ENCODE measurements at places on chromosomes 16 and 17.

GRCh38 chr17:8015957-8016631, 13.7 kb downstream of the GUCY2D start:
- DNase-seq = no peak

GRCh38 chr16:70675851-70676513, 9.9 kb downstream of the MTSS2 start:
- no peak for DNase-seq

- no peak for DNase-seq
Observed at GRCh38 chr17:48153691-48154358, 46.3 kb downstream of the SNX11 start.

DNA sequence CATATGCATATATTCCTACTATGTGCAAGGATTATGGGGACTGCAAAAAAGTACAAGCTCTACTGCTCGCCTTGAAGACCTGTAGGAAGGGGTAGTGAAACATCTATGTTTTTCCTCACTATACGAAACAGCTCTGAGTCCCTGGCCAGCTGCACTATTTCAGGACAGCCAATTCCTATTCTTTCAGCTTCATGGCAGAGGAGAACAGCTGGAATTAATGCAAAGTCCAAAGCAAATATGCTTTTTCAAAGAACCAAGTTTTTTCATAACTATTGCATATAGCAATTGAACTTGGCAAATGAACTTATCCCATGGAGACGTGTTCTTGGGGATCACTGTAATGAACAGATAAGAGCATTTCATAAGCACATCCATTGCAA, 122.3 kb downstream of the SPACA3 start:
- no peak for DNase-seq

DNA sequence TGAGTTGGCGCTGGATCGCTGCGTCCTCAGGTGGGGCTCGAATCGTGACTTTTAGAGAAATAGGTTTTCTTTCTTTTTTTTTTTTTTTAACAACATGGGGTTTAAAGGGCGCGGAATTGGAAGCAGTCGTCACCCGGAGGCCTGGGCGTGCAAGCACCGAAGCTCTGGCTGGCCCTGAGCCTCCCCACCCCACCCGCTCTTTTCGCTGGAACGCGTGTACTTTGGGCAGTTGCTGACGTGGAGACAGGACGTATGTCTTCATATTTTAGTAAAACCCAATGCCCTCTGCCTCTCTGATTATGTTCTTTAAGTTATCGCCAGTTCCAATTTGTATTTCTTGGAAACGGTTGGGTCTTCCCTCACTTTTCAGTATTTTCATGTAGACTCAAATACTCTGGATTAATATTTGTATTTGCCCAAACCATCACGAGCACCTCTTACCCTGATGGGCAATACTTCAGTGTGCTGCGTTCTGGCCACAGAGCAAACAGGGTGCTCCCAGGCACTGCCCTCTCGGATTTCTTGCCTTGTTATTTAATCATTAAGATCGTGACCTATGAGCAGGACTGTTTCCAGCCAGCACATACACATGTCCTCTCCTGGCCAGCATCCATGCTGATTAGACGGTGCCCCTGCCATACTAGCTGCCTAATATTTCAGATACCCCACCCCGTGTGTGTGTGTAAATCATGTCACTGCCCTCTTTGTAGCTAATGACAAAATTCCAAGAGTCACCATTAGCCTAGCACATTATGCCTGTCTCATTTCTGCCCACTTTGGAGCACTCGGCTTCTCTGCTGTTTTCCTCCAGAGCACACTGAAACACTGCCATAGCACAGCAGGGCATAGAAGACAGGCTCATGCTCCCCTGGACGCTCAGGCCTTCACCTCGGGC, 805 bp upstream of the C16orf95 start:
- DNase-seq = peak; percentile 71

GRCh38 chr17:61203671-61204131, 195.9 kb upstream of the TBX2 start:
- DNase-seq = no peak

DNA sequence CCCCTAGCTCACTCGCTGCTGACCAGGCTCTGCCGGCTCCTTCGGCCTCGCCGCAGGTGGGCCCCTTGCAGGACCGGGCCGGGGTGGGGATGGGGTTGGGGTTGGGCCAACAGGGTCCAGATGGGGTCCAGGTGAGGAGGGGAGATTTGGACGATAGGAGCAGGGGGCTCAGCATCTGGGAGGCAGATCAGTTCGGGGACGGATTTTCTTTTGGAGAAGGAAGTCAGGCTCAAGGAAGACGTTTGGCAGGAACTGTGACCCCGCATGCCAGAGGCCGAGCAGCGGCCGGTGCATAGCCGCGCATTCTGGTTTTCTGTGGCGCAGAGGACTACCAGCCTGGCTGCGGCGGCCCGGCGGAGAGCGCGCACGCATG, 845 bp upstream of the ALDOA start:
- DNase-seq = no peak

DNA sequence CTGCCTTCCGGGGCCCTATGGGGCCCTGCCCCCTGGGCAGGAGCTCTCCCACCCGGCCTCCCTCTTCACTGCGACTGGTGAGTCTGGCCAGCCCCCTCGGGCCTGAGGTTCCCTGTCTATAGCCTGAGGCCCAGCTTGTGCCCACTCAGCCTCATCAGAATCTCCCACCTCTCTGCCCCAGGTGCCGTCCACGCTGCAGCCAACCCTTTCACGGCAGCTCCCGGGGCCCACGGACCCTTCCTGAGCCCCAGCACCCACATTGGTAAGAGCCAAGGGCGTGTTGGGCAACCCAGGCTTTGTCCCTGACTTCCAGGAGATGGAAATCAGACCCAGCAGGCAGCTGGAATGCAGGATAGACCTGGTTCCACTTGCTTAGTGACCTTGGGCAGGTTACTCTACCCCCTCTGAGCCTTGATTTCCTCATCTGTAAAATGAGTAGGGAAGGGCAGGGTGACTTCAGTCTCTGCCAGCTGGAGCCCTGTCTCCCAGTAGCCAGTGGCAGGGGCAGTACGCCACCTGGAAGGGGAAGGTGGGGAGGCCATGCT, 9.2 kb downstream of the FBRS start:
- no peak for DNase-seq

- peak; percentile 50 for DNase-seq
Observed at GRCh38 chr16:55703003-55704001, 47.5 kb downstream of the SLC6A2 start.

- peak; percentile 86 for DNase-seq
Observed at GRCh38 chr17:82317394-82318168, at the start of gene CD7. CD7 (minus strand) TSS chr17:82317608; CDS start chr17:82317495, 113 bp downstream.

GRCh38 chr17:16922386-16923096, 49.4 kb downstream of the TNFRSF13B start:
- no peak for DNase-seq

DNA sequence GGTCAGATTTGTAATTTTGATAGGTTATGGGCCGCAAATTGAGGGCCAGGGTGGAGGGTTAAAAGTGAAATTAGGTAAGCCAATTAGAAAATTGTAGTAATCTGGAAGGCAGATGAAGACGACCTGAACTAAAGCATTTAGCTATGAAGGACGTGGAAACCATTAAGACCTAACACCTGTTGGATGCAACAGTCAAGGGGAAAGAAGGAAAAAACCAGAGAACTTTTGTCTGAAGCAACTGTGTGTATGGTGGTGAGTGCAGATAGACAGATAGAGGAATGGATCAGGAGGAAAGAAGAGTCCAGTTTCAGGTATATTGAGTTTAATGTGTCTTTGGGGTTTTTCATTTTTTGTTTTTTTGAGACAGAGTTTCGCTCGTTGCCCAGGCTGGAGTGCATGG, 40.2 kb upstream of the MARCHF10 start:
- no peak for DNase-seq

- DNase-seq = no peak
Observed at GRCh38 chr17:41530062-41531048, 2.2 kb upstream of the KRT19 start.

DNA sequence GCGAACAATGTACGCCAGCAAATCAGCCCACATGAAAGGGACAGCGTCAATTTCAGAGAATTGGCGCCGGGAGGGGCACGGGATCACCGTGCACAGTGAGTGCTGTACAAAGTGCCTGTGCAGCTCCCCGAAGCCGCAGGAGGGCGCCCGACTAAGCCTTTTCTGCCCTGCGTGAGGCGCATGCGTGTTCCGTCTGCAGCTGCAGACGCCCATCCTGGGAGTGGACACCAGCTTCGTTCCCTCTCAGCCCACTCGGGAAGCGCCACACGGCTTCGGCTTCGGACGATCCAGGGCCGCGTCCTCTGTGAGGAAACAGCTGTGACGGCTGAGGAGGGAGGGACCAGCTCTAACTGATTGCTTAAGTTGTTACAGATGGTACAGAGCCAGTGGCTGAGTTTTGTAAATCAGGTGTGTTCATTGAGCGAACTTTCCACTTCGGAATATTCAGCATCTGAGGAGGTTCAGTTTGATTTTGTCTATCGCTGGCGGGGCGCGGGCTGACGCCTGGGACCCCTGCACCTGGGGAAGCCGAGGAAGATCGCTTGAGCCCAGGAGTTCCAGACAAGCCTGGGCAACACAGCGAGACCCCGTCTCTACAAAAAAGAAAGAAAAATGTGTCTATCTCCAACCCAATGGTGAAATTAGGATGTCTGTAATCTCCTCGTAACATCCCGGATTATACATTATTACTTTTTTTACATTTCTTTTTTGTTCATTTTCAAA, 15.4 kb upstream of the ZNF287 start:
- DNase-seq = peak; percentile 91

DNA sequence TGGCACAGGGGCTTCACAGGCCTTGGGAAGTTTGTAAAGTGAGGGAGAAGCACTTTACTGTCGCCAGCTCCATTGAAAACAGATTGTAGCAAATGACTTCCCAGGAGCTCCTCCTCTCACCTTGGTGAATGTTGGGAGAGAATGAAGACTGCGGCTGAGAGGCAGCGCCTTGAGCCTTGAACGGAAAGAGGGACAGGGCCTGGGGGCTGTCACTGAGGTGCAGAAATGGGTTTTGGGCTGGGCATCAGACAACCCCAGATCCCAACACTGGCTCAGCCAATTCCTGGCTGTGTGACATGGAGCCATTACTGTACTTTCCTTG, 603 bp upstream of the MRTFB start:
- no peak for DNase-seq

- no peak for DNase-seq
Observed at GRCh38 chr16:57403965-57404817, at the start of gene CCL17. CCL17 (plus strand) TSS chr16:57404767; CDS start chr16:57413933, 9,166 bp downstream.

GRCh38 chr17:3762922-3763776, 37.8 kb downstream of the ITGAE start:
- DNase-seq = peak; percentile 86

GRCh38 chr17:59165933-59166342, 10.4 kb downstream of the PRR11 start:
- peak; percentile 61 for DNase-seq

DNA sequence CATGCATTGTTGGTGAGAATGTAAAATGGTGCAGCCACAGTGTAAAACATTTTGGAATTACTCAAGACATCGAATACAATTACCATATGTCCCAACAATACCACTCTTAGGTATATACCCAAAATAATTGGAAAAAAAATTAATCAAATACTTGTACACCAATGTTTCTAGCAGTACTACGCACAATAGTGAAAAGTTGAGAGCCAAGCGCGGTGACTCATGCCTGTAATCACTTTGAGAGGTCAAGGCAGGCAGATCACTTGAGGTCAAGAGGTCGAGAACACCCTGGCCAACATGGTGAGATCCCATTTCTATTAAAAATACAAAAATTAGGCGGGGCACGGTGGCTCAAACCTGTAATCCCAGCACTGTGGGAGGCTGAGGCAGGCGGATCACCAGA, 3.5 kb upstream of the MEIOC start:
- DNase-seq = no peak

DNA sequence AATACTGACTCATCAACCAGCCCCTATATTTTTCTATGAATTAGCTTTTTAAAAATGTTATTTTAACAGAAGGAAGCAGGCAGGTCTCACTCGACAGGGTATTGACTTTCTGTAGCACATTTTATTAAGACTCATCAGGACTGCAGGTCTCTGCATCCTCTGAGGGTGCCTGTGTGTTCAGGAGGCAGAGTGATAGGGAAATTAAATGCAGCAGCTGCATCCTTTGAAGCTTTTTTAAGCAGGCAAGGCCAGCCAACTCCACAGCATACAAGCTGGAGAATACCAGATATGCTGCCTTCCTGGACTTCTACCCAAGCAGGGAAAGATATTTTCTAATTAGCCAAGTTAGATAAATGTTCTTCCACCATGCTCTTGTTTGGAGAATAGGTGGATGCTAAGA, 124.9 kb downstream of the WSCD1 start:
- no peak for DNase-seq

- DNase-seq = peak; percentile 28
Observed at GRCh38 chr17:19678581-19679453, 30.3 kb downstream of the ALDH3A2 start.

- peak; percentile 74 for DNase-seq
Observed at GRCh38 chr17:56908001-56908542, 5.8 kb downstream of the TRIM25 start.

DNA sequence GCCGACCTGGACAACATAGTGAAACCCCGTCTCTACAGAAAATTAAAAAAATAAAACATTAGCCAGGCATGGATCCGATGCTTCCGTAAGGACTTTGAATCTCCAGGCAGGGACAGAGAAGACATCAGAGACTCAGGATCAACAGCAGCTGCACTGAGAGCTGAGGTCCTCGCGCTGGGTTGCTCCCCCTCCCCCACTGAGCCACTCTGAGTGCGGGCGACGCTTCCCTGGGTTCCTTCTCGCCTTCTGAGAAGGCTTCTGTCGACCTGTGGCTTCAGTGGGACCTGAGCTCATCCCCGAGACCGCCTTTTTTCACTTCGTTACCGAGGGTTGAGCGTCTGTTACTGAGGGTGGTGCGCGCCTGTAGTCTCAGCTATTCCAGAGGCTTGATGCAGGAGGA, 20.4 kb downstream of the ACTG1 start:
- DNase-seq = no peak

DNA sequence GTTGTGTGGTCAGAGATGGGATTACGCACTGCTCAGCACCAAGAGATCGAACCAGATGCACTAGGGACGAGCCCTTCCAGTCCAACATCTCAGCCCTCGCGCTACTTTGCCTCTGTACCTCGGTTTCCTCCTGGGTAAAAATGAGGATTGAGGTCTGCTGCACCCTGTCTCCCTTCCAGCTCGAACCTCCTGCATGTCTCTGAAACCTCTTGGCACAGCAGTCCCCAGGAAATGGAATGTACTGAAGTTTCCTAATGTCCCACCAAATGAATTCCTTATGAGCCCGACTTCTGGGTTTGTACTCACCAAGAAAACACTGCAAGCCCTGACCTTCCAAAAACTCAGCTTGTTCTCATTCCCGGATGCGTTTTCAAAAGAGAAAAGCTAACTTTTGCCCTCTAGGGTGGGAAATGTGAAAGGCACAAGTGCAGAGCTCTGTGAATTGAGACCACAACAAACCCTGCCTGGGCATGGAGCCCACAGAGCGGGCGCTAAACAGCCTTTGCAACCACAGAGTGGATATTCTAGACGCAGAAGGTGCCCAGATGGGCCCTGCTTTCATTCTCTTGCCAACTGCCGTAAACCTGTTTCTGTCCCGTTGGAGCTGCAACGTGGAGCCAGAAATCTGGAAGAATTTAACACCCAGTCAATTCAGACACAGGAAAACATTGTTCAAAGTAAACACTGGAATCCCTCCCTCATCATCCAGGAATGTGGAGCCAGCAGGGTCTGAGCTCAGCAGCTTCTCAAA, 10.3 kb downstream of the CDRT4 start:
- no peak for DNase-seq

Data from activated CD8-positive, alpha-beta memory T cell treated with anti-CD3 and anti-CD28 coated beads, Interleukin-2, amount 10 ng/mL, durations not matched to agents 7 days and 5 days (primary cell).